D341Med (cell line): ENCODE measurements at places on chromosomes 5 and 9.

GRCh38 chr9:121956808-121957207 is 136.3 kb downstream of the TTLL11 start:
- no peak for DNase-seq

DNA sequence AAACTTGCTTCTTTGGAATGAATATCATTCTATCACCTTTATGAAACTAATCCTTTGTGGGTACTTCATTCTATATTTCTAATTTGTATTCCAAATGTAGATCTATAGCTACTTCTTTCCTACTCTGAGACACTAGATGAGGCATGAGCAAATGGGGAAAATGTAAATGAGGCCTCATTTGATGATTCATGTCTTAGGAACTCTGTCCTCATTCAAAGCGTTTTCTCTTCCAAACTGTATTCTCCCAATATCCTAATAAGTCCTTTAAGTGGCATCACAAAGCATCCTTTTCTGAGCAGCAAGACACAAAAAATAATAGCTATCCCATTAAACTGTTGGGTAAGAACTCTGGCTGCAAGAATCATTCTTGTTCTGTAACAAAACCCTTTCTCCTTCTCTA is 56.1 kb downstream of the TTLL11 start:
- DNase-seq, result no peak

DNA sequence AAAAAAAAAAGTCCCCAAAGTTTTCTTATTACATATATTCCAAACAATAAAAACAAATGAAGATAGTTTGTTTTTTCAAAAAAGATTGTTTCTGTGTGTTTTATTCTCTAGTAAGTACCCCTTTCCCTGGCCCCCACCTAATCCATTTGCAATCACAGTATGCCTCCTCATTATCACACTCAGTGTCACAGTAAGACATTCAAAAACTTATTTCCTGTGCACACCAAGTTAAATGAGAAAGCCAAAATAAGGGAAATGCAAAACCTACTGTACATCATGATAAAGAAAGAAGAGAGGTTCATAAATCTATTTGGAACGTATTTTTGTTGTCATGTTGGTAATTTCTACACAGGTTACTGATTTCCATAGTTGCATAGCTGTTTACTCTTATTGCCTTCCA is 62.3 kb downstream of the ST8SIA4 start:
- no peak for DNase-seq

- DNase-seq, result no peak
Observed at GRCh38 chr5:97670447-97670846, 487.4 kb upstream of the RIOK2 start.

DNA sequence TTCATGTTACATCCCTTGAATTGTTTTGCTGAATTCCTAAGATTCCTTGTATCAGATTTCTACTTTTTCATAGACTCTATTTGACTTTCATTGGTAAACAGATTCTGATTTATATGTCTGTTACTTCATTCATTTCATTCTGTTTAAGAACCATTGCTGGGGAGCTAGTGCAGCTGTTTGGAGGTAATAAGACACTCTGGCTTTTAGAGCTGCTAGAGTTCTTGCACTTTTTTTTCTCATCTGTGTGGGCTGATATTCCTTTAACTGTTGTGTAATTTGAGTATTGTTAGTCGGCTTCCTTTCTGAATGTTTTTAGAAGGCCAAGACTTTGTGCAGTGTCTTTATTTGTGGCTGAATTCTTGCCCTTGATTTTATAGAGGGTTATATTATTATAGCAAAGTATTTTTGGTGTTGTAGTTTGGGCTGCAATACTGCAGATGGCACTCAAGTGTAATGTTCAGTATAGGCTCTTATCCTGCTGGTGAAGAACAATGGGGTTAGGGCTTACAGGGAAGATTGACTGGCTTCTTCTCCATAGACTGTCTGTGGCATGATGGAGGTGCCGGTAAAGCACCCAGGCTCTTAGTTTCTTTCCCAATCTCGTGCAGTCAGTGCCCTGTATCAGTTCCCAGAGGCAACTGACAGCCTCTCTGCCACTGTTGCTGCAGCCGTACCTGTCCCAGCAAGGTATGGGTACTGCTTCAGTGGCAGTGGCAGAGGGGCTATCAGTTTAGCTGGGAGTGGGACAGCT is 162.2 kb downstream of the OXCT1 start:
- DNase-seq, result peak; percentile 48

DNA sequence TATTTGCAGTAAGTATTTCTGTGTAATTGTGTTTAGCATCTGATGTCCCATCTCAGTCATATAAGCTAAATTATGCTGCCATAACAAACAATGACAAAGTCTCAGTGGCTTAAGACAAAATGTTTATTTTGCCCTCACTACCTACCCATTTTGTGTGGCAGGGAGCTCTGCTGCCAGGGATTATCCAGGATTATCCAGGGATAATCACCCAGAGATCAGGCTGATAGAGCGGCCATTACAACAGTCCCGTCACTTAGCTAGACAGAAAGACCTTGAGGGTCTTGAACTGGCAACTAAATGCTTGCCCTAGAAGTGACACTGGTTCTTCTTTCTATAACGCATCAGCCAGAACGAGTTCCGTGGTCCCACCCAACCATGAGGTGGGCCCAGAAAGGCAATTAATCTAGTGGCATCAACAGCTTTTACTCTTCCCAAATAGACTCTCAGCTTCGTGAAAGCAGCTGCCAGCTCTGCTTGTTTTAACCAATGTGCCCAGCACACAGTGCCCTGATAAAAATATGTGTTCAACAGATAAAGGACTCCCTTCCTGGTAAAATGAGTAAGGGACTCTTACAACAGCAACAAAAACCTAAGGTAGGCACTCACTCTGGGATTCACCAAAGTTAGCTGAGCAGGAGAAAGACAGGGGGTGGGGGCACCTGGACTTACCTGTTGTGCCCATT is 22.8 kb downstream of the CCDC69 start:
- DNase-seq, result peak; percentile 77

DNA sequence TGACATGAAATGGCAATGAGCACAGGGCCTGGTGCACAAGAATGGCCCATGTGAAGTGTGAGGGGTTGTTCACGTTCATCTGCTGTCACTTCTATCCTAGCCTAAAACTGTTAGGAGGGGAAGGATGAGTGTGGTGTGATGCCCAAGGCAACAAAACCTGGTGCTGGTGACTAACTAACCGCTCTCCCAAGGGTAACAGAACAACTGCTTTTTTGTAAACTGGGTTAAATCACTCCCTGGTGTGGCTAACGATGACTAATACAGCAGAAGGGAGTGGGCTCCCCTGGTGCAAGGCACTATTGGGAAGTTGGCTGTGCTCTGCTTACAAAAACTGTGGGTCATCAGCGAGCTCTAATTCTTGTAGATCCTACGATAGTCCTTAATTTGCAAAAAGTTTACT is 103.2 kb upstream of the VCAN start:
- DNase-seq, result no peak

GRCh38 chr5:79984363-79984762 is 6.7 kb downstream of the MTX3 start:
- DNase-seq, result no peak

DNA sequence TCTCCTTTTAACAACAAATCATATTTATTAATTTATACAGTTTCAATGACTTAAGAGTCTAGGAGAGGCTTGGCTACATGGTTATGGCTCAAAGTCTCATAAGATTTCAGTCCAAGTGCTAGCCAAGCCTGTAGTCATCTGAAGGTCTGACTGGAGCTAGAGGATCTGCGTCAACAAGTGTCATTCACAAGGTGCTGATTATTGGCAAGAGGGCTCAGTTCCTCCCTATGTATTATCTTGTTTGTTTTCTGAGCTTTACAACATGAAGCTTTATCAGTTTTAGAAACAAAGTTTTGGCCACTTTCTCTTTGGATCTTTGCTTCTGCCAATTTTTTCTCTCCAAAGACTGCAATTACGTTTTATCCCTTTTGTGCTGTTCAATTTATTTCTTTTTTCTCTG is 94.7 kb downstream of the RICTOR start:
- DNase-seq, result no peak

DNA sequence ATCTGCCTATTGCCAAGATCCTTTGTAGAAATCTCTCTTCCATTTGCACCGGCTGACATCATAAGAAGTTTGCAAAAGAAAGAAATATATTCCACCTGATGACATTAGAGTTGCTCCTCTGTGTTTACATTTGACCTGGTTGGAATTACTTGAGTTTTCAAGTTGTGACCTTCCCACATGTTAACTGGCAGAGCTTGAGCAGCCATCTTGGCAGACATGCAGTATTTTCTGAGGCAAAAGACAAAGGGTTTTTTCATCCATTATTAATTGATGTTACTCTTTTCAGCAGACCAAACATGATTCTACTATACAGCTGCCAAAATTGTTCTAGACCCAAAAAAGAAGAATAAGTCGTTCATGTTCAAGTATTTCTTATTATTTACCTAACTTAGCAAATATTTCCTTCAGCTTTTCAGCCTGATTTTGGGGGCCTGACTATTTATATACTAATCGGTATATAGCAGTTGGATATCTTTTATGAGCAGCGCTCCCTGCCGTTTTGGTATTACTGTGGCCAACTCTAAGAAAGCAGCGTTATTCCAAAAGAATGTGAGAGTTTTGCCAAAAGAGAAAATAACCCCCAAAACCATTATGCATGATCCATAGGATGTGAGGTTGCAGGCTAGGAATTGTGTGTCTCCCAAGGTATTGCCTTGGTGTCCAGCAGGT is 212.9 kb downstream of the PBX3 start:
- no peak for DNase-seq

- DNase-seq, result no peak
Observed at GRCh38 chr5:5979761-5980537, 398.4 kb downstream of the MED10 start.

DNA sequence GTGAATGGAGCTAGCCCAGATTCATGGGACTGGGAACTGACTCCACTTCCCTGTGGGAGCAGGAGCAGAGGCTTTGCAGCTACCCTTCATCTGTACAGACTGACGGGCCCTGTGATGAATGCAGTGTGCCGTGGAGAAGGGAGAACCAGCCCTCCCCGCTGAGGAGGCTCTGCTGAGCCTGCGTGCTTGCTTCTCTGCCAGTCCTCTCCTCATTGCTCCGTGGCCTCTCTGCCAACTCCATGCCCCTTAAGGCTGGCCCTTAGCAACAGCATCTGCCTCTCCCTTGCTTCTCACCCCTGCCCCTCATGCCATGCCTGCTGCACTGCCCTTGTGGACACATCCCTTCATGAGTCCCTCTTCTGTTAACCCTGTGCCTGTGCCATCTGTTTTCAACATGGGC is 53.6 kb downstream of the GADD45G start:
- DNase-seq, result no peak

DNA sequence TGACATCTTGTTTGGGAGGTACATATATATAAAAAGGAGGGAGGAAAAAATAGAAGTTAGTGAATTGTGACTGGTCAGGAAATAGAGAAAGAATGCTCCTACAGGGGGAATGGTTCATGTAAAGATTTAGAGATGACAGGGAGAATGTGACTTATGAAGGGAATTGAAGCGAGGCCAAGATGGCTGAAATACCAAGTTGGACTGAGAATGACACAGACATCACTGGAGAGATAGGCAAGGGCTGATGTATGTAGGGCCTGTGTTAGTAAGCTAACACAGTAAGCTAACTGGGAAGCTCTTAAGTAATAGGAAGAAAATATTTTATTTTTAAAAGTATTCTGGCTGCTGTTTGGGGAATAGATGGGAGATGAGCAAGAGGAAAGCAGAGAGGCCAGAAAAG is 286.3 kb downstream of the NNT start:
- DNase-seq, result no peak

DNA sequence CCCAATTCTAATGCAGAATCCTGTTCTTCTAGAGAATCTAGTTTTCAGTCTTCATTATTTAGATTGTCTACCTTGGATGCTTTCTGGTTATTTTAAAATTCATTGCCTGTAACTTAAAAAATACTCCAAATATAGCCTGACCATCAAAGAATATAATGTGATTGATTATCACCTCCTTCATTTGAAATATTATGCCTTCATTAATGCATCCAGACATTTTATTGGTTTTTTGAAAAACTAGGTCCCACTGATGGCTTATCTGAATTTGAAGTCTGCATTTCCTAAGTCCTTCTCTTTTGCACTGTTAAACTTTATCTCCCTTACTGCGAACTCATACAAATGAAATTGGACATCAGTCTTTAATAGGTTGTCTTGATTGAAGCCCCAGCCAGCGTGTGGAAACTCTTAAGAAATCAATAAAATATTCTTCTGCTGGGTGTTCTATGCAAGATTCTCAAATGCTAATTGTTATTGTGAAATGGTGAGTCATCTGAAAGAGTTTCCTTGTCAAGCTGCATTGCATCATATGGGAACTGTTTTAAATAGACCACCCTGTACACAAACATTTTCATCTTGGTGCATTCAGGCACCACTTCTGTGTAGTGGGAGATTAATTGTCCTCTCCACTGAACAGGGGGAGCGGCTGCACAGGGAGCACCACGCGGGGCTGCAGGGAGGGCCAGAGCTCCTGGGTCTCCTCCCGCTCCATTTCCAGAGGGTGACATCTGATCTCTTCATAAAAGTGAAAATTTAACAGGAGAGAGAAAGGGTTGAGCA is 92.3 kb upstream of the FANCC start:
- DNase-seq, result no peak

DNA sequence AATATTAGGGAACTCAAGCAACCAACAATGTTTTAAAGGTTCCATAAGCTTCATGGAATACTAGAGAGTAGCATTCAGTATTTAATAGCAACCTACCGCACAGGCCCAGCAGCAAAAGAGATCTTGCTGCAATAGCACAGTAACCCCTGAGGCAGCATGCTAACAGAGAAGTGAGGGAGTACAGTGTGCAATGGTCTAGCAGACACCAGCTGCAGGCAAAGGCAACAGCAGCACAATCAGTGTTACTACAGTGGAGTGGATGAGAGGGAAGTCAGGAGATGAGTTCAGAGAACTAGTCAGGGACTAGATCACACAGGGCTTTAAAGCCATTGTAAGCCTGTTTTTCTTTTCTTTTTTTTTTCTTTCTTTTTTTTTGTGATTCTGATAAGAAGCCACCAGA is 2.8 kb downstream of the TICAM2 start:
- DNase-seq, result no peak

DNA sequence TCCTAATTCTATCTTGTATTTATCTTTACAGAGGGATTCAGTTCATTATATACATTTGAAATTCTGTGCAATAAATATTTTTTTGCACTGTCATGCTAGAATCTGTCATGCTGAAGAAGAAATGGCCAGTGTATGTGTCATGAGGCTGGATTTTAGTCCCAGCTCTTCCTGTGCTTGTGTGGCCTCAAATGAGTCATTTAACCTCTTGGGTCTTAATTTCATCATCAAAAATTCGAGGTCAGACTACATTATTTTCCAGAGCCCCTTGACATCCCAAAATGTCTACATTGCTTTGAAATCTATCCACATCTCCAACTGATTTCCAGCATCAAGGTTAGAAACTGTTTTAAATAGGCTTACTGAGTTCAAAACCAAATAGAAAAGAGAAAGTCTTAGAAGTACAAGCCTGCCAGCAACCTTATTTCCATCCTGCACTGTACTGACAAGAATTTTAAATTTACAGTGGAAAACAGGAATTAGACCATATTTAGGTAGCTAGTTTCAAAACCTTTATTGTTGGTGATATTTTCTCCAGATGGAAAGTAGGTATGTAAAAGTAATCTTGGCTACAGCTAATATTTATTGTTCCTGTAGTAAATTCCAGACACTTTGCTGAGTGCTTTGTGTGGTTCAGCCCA is 96.7 kb upstream of the MAMDC2 start:
- DNase-seq, result no peak
